ENCODE measurements at places on chromosomes 7 and 10. TPM values are rescaled to one million over a fixed set of nuclear protein-coding genes. Genes with fewer than 3 reads are reported as not detected.
A peak's percentile ranks its signal among the peaks of the same experiment; 100 is the strongest.

The ITGB8 gene
- total RNA-seq: not detected

The WDR86 gene
- 6.2 TPM for total RNA-seq

- no peaks in the 10 kb centered on the region for H3K36me3 ChIP-seq
- H3K27me3 ChIP-seq: no peaks in the 10 kb centered on the region
- no peaks in the 10 kb centered on the region for H3K4me1 ChIP-seq
- H3K27ac ChIP-seq: no peak overlapping the region
Observed at GRCh38 chr7:123769371-123769770, 20.6 kb upstream of the WASL start.

GRCh38 chr10:102775935-102776669 is 32.4 kb downstream of the WBP1L start:
- H3K27ac ChIP-seq: no peak overlapping the region
- no peak overlapping the region for H3K4me3 ChIP-seq
- DNase-seq: peak; percentile 21
- H3K4me1 ChIP-seq: peaks cover 42% of the 10 kb centered on the region

DNA sequence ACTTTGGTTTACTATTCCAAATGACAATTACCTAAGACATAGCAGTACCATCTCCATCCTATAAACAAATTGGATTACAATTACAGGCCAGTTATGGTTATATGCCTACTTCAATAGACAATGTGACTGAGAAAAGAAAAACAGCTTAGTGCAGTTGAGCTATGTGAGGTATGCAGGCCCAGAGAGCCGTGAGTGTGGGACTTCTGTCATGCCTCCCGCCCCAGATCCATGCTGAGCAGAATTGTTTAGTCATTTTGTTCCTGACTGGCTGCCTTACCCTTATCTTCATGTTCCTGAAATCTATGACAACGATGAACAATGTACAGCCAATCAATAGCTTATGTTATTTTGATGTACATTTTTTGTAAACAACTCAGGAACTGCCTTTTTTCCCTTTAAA is 21.7 kb downstream of the LARP4B start:
- no peak for DNase-seq
- no peak overlapping the region for H3K4me3 ChIP-seq
- no peaks in the 10 kb centered on the region for H3K4me1 ChIP-seq

GRCh38 chr7:55538538-55538937 is 33.8 kb downstream of the VOPP1 start:
- no peak overlapping the region for H3K4me3 ChIP-seq
- peaks cover 64% of the 10 kb centered on the region for H3K4me1 ChIP-seq
- H3K27ac ChIP-seq: no peak overlapping the region
- no peaks in the 10 kb centered on the region for H3K36me3 ChIP-seq

GRCh38 chr10:73799899-73800559 is 11.4 kb downstream of the NDST2 start:
- no peaks in the 10 kb centered on the region for H3K27me3 ChIP-seq
- peaks cover 91% of the 10 kb centered on the region for H3K36me3 ChIP-seq
- no peak overlapping the region for H3K4me3 ChIP-seq
- H3K4me1 ChIP-seq: peaks cover 6% of the 10 kb centered on the region
- DNase-seq: no peak
